ENCODE measurements at places on chromosomes 1 and 21. TPM values are rescaled to one million over a fixed set of nuclear protein-coding genes. Genes with fewer than 3 reads are reported as not detected.

KRTAP21-2 gene
- total RNA-seq = not detected

PCAT6 gene
- total RNA-seq = not detected

DNA sequence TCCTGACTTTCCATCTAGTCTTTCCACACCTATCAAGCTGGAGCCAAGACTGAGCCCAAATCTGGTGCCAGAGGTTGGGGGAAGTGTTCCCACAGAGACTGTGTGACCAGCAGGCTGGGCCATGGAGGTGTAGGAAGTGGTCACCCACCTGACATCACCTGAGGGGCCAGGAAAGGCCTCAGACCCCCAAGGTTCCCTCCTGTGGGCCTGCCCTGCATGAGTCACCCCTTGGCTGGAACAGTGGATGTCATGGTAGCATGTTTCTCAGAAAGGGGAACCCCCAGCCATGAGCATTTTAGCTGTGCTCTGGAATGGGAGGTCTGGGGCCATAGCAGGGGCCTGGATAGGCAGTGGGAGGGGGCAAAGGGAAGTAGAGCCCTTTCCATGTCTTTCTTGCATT lies 5.7 kb upstream of the TNFRSF8 start:
- no peak for DNase-seq

DNA sequence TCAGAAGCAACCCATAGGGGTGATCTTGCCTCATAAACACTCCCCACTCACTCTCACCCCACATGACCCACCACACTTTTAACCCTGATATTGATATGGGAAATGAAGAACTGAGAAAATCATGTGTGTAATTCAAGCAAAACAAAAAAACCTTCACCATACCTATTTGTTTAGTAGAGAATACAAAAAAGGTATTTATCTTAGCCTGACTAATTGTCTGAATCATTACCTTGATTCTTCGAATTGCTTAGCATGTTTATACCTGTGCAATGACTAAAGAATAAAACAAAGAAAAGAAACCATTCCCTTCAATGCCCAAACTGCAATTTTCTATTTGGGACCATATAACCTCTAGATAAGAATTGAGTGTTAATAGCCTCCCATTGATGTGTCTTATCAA lies 1.8 kb downstream of the CLDN17 start:
- no peak for DNase-seq

- no peak for DNase-seq
These were observed 87.8 kb upstream of the MAP1LC3C start for GRCh38 chr1:242086706-242087105.

DNA sequence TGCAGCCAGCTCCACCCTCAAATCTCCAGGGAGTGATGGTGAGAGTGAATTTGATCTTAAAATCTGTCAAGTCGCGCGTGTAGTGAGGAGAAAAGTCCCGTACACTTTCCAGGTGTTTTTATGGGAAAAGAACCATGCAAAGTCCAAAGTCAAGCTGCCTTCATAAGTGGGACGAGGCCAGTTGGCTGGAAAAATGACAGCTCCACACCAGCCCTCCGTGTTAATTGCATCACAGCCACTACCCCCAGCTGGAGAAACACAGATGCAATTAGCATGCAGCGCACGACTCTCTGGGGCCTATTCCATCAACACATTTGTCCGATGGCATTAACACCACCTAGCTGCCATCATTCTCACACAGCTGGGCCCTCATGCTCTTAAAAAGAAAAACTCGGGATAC lies 68.4 kb downstream of the KLHDC7A start:
- DNase-seq = no peak

GRCh38 chr1:89910780-89911179 lies 84.1 kb upstream of the ZNF326 start:
- no peak for DNase-seq

- no peak for DNase-seq
These were observed 161.0 kb upstream of the KAZN start for GRCh38 chr1:14437417-14437918.

DNA sequence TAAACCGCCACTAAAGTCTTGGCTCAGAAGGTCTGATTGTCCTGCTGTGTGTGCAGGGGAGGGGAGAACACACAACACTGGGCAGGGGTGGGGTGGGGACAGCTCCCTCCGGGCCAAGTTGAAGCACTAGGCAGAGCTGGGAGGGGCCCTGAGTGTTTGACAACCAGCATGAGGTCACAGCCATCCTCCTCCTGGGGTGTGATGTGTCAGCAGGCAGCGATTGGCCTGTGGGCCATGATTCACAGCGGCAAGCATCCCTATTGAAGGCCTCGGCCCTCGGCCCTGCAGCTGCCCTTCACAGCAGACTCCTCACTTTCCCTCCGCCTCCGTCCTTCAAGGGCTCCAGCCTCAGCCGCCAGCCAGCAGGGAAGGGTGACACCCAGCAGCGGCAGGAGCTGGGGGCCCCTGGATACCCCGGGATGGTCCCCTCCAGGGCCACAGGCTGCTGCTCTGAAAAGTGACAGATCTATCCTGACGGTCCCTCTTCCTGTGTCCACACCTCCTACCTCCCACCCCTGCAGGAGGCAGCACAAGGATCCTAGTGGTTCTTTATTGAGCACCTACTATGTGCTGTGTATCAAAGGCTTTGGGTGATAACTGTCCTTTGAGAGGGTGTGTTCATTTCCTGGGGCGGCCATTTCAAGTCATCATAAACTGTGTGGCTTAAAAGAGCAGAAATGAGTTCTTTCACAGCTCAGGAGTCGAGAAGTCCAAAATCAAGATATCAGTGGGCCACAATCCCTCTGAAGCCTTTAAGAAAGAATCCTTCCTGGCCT lies 66.0 kb upstream of the SLC25A33 start:
- DNase-seq = no peak

DNA sequence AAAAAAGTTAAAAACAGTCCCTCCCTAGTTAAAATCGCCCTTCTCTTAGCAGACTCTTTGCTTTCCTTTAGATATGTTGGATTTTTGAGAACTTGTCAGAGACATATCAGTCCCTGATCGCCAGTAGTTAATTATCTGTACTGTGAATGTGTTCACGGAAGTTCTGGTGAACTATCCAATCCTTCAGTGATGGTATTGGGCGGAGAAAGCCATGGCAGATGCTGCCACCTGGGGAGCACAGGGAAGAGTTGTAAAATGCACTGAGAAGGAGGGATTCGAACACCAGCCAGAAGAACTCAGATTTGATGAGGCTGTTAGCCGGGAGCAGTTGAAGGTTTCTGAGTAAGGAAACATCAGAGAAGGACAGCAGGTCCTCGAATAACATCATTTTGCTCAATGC lies 17.5 kb upstream of the KIF14 start:
- no peak for DNase-seq

DNA sequence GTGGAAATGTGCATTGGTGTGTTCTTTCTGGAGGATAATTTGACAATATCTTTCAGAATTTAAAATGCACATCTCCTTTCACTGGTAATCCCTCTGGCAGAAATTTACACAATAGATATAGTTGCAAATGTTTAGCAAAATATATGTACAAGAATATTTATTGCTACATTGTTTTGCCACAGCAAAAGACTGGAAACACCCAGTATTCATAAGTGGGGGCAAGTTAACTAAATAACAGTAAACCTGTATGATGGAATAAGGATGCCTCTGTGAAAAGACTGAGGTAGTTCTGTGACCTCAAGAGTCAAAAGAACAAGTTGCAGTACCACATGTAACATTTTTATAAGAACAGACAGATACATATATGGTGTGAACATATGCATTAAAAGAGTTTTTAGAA lies 13.7 kb upstream of the TADA1 start:
- DNase-seq = no peak

- DNase-seq = no peak
These were observed 159.8 kb downstream of the PEX14 start for GRCh38 chr1:10634428-10635084.

FCRL2 gene
- 0.05 TPM for total RNA-seq

PYHIN1 gene
- total RNA-seq = 2.5 TPM

DNA sequence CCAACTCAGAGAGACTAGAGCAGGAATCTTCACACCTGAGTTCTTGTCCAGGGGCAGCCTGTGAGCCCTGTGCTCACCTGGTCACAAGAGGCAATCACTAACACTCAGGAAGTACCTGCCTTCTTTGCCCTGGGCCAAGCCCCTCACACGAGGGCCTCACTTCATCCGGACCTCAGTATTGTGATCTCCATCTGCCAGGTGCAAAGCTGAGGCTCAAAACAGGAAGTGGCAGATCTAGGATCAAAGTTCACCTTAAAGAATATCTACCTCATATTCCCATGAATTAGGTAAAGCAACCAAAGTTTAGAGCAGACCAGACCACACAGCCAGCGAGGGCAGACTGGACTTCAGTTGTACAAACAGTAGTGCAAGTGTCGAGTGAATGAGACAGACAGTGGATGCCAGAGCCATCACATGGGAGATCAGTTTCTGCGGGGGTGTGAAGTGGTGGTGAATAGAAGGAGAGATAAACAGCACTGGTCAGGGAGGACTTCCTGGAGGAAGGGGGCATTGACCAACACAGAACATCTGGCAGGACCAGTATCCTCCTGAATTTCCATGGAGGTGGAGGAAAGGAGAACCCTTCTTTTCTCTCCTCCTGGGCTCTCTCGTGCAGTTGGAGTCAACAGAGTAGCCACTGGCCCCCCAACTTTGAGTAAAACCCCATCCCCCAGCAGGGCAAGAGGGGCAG lies 116.6 kb upstream of the ZBTB40 start:
- DNase-seq = no peak

DNA sequence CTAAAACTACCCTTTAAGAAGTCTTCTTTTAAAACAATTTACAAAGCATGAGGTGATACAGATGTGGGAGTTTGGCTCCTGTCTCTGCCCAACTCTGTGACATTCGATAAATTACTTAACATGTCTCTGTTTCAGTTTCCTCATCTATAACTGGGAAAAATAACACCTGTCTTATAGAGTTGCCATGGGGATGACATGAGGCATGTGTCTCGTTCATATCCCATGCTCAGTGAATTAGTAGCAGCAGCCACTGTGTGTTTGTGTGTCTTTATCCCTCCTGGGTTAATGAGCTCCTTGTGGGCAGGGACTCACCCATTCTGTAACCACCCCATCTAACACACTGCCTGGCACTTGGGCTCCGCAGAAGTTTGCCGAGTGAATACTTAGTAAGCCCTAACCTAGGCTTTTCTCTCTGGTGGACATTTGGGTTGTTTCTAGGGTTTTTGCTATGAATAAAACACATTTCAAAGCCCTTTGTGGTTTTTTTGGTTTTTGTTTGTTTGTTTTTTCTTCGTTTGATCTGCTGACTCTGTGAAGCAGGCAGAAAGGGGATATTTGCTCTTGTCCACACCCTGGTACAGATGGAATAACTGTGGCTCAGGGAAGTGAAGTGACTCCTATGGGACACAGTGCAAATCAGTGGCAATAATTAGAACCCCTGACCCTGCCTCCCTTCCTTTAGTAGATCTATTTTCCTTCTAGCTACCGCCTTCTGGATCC lies 797 bp upstream of the KCNJ9 start:
- no peak for DNase-seq

DNA sequence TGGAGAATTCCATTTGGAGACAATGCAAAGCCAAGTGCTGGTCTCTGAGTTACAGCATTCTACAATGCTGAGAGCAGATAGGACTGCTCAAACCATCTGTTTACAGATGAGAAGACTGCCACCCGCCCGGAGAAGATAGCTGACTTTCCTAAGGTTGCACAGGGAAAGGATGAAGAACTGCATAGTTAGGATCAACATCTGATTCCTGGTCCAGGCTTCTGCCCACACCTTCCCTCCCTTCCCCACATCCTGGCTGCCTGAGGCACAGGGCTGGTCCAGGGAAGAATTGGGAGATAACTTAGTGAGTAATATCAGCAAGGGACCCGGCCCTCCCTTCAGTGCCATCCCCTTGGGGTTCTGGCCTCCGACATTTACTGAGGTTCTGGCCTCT lies 2.0 kb downstream of the SERINC2 start:
- no peak for DNase-seq

- DNase-seq = no peak
These were observed 4.8 kb downstream of the ARPC5 start for GRCh38 chr1:183630748-183631147.

DNA sequence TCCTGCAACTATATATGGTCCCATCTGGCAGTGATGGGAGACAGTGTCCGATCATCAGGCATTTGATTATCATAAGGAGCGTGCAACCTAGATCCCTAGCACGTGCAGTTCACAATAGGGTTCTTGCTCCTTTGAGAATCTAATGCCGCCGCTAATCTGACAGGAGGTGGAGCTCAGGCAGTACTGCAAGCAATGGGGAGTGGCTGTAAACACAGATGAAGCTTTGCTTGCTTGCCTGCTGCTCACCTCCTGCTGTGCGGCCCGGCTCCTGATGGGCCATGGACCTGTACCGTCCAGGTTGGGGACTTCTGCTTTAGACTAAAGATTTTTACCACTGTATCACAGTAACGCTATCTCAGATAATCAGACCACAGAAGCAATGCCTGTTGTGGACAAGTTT lies 63.8 kb downstream of the TGFB2 start:
- DNase-seq = no peak

PRSS38 gene
- total RNA-seq = not detected

GRCh38 chr1:168301664-168302320 lies 21.1 kb downstream of the TBX19 start:
- no peak for DNase-seq

GRCh38 chr1:12368646-12369045 lies 138.8 kb downstream of the VPS13D start:
- no peak for DNase-seq

GRCh38 chr1:187759825-187760333 lies 931.1 kb downstream of the PLA2G4A start:
- DNase-seq = no peak

DNA sequence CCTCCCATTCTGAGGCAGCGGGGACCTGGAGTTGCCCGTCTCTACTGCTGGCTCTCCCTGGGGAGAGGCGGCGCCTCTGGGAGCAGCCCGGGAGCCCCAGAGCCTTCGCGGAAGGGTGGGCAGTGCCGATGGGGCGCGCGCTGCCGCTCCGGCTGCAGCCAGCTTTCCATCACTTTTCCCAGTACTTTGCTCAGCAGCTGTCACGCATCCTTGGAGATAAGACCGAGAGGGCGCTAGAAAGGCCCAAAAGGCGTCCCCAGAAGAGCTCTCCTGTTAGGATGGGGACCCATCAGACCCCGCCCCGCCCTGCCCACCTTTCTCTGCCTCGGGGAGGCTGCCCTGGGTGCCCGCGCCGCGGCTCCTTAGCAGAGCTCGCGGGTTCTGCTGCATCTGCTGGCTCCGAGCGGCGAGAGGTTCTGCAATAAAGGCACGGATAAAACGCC lies 534 bp downstream of the KCNH1 start:
- peak; percentile 22 for DNase-seq

GRCh38 chr1:7549277-7550161 lies 221.6 kb upstream of the VAMP3 start:
- no peak for DNase-seq

GRCh38 chr1:162847839-162848453 lies 13.0 kb downstream of the CCDC190 start:
- peak; percentile 81 for DNase-seq

ELOA gene
- 61.9 TPM for total RNA-seq
